Neural progenitor cell (in vitro differentiated cells): ENCODE measurements at places on chromosomes 1 and 21. TPM values are rescaled to one million over a fixed set of nuclear protein-coding genes. Genes with fewer than 3 reads are reported as not detected.

GRCh38 chr1:85580872-85581801 is 576 bp downstream of the CCN1 start:
- peak; percentile 88 for DNase-seq

Gene MTR
- 19.7 and 27.3 TPM in 2 replicates for total RNA-seq

Gene CHI3L2
- not detected in 2 replicates for total RNA-seq

Gene FYB2
- total RNA-seq: 5.0 and 8.9 TPM in 2 replicates

Gene CLCNKA
- total RNA-seq: not detected in 2 replicates

DNA sequence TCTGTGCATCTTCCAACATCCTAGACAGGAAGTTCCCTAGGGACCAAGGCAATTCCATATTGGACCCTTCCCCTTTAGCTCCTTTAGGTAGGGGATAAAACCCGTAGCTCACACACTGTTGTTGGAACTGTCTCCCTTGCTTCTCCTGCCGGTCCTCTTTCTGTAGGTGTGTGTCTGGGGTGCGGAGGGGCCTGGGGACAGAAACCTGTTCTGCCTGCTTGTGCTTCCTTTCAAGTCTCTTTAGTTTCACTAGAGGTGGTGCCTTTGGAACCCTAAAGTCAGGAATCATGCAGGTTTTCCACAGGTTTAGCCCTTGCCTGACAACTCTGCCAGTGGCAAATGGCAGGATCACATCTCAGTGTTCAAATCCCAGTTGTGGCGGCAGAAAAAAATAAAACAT is 74.6 kb upstream of the PTGFRN start:
- DNase-seq: no peak

GRCh38 chr21:33230545-33231324 is 997 bp downstream of the IFNAR2 start:
- peak; percentile 77 for DNase-seq

GRCh38 chr1:100894603-100895539 is at the start of gene EXTL2:
Gene EXTL2 (minus strand): TSS chr1:100894842. CDS start chr1:100888757, 6,085 bp downstream.
- peak; percentile 92 for DNase-seq

DNA sequence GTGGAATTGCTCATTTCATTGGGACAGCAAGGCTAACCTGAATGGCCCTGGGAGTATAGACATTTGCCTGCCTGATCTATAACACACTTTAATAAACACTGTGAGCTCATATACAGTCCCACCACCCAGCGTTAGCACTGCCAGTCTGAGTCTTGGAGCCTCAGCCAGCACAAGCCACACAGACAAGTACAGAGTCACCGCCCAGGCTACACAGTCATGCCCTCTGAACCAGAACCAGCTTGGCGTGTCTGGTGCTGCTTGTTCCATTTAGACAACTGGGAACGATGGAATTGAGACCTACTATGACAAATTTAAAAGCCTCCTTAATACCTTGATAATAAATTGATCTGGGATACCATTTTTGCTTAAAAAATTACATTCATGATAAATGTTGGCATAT is 31.6 kb downstream of the NID1 start:
- no peak for DNase-seq

GRCh38 chr1:14369526-14370213 is 228.8 kb upstream of the KAZN start:
- DNase-seq: no peak

GRCh38 chr1:116909512-116910378 is at the start of gene PTGFRN:
Gene PTGFRN (plus strand): TSS chr1:116909916. CDS start chr1:116910204, 288 bp downstream.
- DNase-seq: peak; percentile 91

GRCh38 chr1:154666051-154666790 is 58.2 kb upstream of the ADAR start:
- no peak for DNase-seq

Gene NUF2
- 79.4 and 134 TPM in 2 replicates for total RNA-seq

Gene BRDT
- not detected in 2 replicates for total RNA-seq

Gene CENPF
- 213 and 254 TPM in 2 replicates for total RNA-seq

Gene PBX1
- 75.0 and 91.1 TPM in 2 replicates for total RNA-seq

GRCh38 chr1:153932156-153933131 is 9.7 kb upstream of the GATAD2B start:
- no peak for DNase-seq

- no peak for DNase-seq
These were observed 10.1 kb downstream of the PRRC2C start for GRCh38 chr1:171495444-171495843.

GRCh38 chr1:238487931-238488330 is 597.2 kb upstream of the ZP4 start:
- DNase-seq: no peak

DNA sequence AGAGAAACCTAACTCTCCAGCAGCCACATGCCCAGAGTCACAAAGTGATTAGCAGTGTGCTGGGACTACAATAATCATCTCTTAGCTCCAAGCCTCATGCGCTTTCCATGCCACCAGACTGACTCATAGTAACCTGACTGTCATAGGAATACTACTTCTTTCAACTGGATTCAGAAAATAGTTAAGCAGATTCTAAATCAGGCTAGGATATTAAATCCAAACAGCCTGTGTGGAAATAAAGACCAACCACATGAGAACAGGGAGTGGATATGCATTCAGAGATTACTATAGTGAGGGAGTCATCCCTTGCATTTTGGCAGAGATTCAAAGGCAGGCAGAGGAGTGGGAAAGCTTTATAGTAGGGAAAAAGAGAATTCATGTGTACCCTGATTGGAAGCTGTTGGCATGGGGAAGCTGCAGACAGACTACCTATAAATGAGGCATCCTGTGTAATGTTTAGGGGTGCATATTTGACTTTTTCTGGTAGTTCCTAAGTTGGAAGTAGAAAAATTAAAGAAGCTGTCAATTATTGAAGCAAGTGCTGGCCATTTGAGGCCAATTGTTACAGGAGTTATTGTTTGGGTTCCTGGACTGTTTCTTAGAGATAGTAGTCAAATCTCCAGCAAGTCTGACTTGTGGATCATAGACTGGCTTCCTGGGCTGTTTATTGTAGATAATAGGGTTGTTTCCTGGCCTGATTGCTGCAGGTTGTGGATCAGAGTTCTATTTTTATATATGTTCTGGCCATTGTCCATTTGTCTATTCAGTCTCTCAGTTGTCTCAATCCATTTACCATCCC is 31.7 kb upstream of the DNAH14 start:
- no peak for DNase-seq

- DNase-seq: no peak
These were observed 120.2 kb downstream of the DMRTB1 start for GRCh38 chr1:53579221-53580008.

Gene TPRG1L
- 10.6 and 11.5 TPM in 2 replicates for total RNA-seq

DNA sequence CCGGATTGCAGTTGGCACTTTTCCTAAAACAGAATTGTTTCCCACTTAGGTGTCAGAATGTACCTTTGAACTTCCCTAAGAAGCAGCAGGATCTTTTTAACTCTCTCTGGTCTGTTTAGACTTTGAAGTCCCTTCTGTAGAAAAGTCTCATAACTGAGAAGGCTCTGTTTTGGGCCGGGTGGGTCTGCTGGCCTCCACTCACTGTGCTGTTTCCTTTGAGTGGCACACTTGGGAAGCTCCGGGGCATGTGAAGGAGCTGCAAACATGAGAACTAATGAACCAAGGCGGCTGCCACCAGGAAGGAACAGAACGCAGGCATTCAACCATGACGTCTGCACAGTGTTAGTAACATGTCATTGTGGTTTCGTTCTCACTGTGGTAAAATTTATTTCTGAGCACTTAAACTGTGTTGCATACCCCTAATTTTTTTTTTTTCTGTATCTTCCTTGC is 19.5 kb upstream of the NCMAP start:
- DNase-seq: no peak

GRCh38 chr21:16578912-16579311 is 849.1 kb downstream of the USP25 start:
- no peak for DNase-seq

Gene ZSWIM5
- 5.8 and 7.1 TPM in 2 replicates for total RNA-seq

GRCh38 chr1:117824616-117825015 is 104.8 kb downstream of the GDAP2 start:
- DNase-seq: no peak

Gene VWA5B1
- not detected in 2 replicates for total RNA-seq

- DNase-seq: no peak
These were observed 46.9 kb upstream of the PRRC2C start for GRCh38 chr1:171438441-171438840.

- DNase-seq: no peak
These were observed 2.0 kb downstream of the MEF2D start for GRCh38 chr1:156498432-156499193.

DNA sequence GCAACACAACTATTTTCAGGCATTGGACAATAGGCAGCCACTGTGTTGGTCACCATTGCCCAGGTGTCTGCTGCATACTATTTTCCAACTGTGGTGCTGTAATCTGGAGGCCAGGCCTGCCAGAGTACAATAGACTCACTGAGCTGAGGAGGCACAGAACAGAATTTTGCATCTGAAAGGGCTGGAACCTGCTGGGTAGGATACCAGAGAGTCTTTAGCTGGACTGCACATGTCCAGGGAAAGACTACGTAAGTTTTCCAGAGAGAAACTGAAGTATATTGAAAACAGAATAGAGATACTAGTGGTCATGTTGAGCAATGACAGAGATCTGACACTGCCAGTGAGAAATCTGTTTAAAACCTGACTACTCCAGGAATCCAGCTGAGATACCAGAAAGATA is 200.8 kb downstream of the RASAL2 start:
- DNase-seq: peak; percentile 59

- peak; percentile 27 for DNase-seq
These were observed 1.0 kb downstream of the PRDX6 start for GRCh38 chr1:173478094-173478674.

Gene USH2A
- total RNA-seq: 0.03 and 0.04 TPM in 2 replicates

Gene CFAP45
- not detected in 2 replicates for total RNA-seq

GRCh38 chr21:44511219-44511937 is 28.6 kb downstream of the KRTAP10-1 start:
- DNase-seq: no peak

Gene CGN
- total RNA-seq: 5.4 and 12.4 TPM in 2 replicates

GRCh38 chr1:234686035-234686434 is 76.1 kb upstream of the IRF2BP2 start:
- DNase-seq: no peak

DNA sequence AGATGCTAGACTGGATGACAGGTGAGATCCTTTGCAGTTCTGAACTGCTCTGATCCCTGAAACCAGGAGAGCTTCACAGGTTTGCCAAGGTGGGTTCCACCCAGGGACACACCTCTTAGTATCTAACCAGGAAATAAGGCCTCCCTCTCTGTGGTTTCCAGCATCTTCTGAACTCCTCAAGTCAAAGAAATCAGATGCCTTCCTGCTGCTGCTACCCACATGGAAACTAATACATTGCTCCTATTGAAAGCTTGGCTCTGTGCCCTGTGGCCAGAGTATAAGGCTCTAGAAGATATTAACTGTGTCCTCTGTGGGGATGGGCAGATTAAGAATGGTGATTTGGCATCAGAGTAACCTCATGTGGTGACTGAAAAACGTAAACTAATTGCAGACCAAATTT is 75.0 kb upstream of the MRPS6 start:
- no peak for DNase-seq

DNA sequence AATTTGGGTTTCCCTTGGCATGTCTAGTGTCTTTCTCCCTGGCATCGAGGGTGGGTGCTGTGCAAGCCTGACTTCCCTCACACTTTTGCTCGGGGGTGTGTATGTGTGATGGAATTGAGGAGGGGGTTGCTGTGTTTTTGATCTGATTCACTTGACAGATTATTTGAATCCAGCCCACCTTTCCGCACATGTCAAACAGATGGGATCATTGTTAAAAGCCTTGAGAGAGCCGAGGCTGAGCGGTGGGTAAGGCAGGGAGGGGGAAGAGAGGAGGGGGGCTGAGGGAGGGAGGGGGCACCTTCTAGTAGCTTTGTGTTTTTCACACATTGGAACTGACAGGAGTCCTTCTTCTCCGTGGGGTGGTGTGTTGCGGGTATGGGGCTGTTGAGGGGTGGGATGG is 90.0 kb downstream of the PAPPA2 start:
- peak; percentile 36 for DNase-seq

GRCh38 chr1:2601721-2602303 is 15.2 kb downstream of the PRXL2B start:
- DNase-seq: no peak
